AG04450 (cell line): ENCODE measurements at places on chromosomes 1 and 21.
A peak's percentile ranks its signal among the peaks of the same experiment; 100 is the strongest.

DNA sequence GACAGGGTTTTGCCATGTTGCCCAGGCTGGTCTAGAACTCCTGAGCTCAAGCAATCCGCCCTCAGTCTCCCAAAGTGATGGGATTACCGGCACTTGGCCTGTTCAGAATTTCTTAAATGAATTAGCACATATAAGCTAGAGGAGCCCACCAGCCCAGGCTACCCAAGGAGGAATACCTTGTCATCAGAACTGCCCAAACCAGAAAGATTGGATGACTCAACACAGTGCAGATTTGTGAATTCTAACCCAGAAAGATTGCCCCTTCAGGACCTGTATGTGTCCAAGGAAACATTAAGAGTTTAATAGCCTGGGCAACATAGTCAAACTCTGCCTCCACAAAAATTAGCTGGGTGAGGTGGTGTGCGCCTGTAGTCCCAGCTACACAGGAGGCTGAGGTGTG, 14.0 kb upstream of the LIN9 start:
- no peak for DNase-seq

GRCh38 chr1:38334930-38335592, 288.5 kb upstream of the POU3F1 start:
- DNase-seq, result no peak

DNA sequence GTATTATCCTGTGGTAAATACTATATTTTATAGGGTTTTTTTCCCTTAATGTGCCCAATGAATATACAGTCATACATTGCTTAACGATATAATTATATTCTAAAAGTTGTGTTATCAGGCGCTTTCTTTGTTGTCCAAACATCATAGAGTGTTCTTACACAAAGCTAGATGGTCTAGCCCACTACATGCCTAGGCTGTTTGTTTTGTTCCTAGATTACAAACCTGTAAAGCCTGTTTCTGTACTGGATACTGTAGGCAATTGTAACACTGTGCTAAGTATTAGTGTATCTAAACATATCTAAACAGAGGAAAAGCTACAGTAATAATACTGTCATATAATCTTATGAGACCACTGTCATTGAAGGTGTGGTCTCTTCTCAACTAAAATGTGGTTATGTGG, 242.6 kb upstream of the C1orf105 start:
- DNase-seq, result no peak

DNA sequence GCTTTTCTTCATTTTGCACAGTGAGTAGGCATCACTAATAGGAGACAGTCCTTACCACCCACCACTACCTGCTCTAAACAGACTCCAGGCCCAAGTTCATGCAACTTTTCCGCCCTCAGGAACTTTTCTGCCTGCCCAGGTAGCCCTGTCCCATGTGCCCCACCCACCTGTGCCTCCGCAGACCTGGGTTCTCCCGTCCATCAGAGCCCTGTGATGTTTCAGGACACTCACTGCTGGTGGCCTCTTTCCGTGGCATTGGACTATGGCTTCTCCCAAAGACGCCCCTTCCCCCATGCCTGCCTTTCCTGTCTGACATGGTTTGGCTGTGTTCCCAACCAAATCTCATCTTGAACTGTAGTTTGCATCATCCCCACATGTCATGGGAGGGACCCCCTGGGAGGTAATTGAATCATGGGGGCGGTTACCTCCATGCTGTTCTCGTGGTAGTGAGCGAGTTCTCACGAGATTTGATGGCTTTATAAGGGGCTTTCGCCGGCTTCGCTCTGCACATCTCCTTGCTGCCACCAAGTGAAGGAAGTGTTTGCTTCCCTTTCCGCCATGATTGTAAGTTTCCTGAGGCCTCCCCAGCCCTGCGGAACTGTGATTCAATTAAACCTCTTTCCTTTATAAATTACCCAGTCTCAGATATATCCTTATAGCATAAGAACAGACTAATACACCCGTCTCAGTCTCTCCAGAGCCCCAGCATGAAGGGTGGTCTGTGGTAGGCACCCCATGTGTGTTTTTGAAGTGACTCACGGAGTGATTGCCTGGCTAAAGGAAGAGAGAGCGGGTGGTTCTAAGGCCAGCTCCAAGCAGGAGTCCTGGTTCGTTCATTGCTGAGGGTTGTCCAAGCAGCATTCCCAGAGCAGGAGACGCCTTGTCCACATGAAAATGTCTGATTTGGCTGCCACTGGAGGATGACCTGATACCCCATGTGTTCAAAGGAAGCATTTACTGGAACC, 86.0 kb upstream of the ZBTB40 start:
- no peak for DNase-seq

- DNase-seq, result no peak
Measured at GRCh38 chr1:33985656-33986055, 121.8 kb downstream of the HMGB4 start.

GRCh38 chr1:197399755-197400521, 131.9 kb downstream of the CRB1 start:
- DNase-seq, result no peak

DNA sequence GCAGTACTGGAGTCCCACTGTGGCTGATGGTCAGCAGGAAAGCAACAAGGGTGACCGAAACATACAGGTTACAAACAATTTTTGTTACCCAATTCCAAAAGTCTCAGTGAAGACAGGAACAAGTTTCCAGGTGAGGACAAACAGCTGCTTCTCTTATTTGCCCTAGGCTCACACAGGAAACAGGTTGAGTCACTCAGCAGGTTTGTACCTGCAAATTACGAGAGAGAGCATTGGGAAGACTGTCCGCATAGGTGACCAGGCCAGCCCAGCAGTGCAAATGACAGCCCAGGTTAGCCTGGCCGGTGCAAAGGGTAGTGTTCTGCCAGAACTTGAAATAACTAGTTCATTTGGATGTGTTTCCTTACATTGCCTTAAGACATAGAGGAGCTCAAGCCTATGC, 40.0 kb upstream of the DSCAM start:
- DNase-seq, result no peak

- peak; percentile 29 for DNase-seq
Measured at GRCh38 chr1:1305300-1306069, 2.2 kb downstream of the ACAP3 start.

DNA sequence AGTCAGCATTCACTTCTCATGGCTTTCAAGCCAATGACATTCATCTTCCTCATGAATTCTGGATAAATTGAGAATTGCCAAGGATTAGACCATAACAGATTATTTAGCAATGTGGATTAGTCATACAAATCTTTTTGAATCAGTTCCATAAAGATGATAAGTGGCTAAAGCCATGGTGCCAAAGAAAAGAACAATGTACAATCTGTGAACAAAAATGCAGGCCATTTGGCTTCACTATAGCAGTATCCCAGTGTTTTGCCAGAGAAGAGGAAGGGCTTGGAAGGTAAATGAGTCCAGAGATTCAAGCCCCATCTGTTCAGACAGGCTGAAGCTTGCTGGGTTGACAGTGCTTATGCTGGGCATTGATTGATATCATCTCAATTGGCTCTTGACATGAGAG, 376.4 kb upstream of the LRRC7 start:
- no peak for DNase-seq

DNA sequence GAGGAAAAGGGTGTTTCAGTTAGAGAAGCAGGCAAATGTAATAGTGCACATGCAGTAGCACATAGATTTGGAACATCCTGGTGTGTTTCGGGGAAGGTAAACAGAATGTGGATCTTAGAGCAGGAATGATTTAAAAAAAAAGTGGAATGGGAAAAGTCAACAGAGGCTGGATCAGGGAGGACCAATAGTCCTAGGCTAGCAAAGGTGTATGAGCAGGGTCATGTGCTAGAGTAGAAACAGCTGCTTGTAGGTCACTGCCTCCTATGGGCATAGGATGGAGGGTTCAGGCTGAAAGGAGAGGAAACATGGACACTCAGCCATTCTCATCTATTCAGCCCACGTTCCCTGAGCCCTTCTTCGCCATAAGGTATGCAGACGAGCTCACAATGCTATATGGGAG, 3.7 kb upstream of the KPNA6 start:
- no peak for DNase-seq

GRCh38 chr21:34344584-34344983, 19.2 kb upstream of the KCNE2 start:
- no peak for DNase-seq

GRCh38 chr1:58781541-58782177, 2.2 kb downstream of the JUN start:
- DNase-seq, result no peak

DNA sequence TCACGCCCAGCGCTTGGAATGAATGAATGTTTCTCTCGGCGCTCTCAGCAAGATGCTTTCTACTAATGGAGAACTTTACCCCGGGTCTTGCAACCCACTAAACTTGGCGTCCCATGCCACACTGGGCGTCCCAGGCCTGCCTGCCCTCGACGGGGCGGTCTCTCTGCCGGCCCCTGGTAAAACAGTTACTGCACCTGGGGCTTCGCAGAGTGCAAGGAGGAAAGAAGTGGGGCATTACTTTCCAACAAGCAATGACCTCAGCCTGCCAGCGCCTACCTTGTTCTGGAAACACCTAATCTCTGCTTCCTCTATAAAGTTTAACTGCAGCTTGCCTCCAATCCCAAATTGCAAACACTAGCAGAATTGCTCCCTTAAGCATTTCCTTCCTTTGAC, 27.8 kb upstream of the NFIA start:
- DNase-seq, result no peak

DNA sequence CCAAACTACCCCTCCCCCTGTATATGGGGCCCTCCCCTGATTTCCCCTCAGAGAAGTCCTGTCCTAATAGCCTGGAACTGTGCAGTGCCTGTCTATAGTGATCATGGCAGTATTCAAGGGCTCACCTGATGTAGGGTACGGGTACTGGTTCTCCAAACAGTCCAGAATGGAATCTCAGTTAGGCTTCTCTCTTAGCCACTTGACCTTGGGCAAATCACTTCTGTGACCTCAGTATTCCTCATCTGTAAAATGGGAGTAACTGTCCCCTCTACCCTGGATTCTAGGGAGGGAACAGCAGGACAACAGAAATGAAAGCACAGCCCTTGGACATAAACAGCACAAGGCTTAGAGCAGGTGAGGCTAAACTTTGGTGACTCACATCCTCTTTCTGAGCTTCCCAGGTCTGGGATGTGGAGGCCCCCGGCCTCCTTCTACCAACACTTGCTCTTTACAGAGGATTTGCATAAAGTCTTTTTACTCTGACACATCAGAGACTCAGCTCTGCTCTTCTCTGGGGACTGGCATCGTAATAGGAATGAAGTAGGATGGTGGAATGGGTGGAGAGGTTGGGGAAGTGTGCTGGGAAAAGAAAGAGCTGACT, 20.0 kb upstream of the PDZK1IP1 start:
- no peak for DNase-seq
